Hematopoietic multipotent progenitor cell (in vitro differentiated cells): ENCODE measurements at places on chromosomes 7 and 10. TPM values are rescaled to one million over a fixed set of nuclear protein-coding genes. Genes with fewer than 3 reads are reported as not detected.

Gene UPK3B
- 1.1 TPM for total RNA-seq

Gene NME8
- 0.27 TPM for total RNA-seq

Gene HMX3
- not detected for total RNA-seq

Gene HTRA1
- total RNA-seq: under 0.01 TPM

Gene PIK3AP1
- 35.0 TPM for total RNA-seq

GRCh38 chr10:99346247-99346646 lies 17.1 kb downstream of the CNNM1 start:
- no peak for DNase-seq

DNA sequence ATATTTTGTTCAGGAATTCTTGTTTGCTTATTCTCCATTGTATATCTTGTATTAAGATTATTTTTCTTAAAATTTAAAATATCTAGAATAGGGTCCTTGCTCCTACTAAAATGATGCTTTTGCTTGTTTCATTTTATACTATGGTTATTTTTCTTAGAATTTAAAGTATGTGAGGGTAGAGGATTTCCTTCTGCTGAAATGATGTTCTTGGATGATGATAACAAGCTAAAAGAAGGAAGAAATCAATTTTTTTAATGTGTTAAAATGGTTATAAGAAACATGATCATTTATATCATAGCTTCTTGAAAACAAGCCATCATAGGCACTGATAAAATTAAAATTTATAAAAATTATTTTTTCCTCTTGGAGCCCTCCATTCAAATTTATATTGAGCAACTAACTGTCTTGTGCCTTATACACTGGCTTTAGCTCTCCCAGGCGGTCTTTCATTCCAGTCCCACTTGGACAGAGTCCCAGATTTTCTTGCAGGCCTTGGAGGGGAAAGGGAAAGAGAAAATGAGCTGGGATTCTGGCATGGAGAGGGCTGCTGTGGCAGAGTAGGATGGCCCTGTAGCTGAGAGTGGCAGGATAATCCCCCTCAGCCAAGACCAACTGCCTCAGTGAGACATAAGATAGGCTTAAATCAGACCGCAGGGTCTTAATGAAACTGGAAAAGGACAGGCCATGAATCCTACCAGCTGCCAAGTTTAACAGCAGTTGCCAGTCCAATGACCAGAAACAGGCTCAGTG lies 60.2 kb downstream of the DNAJB9 start:
- no peak for DNase-seq

GRCh38 chr7:101127460-101128039 lies 646 bp downstream of the SERPINE1 start:
- DNase-seq: no peak
